G401 (cell line): ENCODE measurements at places on chromosomes 6 and 20.

DNA sequence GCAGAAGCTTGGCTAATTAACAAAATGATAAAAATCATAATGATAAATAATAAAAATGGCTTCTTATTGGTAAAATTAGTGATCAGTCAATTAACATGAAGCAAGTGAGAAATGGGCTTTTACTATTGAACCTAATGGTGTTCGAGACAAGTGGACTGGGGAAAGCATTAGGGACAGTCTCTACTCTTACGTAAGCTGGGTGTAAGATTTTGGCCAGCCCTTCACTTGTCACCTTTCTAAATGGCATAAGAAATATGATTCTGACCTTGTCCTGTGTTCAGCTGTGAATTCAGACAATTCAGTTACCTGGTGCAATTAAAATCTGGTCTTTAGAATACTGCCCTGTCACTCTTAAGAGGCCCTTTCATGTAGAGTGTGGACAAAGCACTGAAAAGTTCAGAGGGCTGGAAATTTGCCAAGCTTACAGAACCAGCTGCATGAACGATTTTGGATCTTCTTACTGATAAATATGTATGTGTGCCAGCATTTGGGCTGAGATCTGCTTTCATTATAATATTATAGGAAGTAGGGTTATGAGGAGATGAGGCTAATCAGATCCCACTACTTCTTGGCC, 115.9 kb downstream of the QRSL1 start:
- DNase-seq = no peak

- peak; percentile 91 for DNase-seq
Observed at GRCh38 chr6:124002377-124003081, 198.9 kb downstream of the NKAIN2 start.

DNA sequence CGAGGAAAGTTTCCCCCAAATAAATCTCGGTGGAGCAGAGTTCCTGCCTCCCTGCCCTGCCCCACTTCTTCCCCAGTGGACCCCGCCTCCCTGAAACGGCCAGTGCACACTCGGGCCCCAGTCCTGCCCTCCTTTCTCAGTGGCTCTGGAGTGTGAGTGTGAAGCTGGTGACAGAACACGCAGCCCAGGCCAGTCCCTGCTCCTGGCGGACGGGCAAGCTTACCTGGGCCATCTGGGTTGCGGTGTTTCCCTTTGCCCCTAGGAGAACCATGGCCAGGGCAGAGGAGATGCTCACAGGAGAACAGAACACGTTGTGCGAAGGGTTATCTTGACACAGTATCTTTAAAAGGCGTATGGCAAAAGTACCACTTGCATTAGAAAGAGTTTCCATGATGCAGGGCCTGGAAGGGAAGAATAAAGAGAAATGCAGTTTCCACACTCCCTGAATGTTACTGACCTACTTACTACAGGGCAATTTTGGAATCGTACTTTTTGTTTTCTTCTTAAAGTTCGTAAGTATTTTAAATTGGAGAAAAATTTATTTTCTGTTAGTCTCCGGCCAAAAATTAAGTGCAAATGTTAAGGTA, 2.8 kb downstream of the SERPINB9 start:
- DNase-seq = no peak

DNA sequence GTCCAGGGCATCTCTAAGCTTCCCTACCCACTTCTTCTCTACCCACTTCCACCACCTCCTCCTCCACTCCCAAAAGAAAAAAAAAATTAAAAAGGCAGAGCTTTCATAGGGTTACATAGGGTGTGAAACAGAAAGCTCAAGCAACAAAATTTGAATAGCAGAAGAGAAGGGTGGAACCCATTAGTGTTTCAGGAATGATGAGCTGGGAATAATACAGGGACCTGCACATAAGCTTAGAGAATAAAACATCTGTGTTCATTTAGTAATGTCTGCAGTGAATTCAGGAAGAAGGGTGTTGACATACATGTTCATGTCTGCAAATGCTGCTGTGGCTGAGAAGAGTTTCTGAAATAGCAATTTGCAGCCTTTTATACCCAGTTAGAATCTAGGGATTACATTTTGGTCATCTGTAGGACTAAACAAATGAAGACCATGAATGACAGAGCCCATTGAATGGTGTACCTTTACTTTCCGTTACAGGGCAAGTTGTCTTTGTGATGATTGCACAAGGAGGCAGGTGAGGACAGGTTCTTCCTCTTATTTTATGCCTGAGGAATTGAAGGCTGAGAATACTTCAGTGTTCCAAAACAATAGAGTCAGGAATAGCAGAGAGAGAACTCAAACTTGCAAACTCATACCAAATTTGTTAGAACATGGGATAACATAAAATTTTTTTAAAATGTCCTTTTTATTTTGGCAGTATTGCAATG, 975.1 kb downstream of the TFAP2A start:
- DNase-seq = no peak

GRCh38 chr6:157980288-157981131, 1.2 kb upstream of the SYNJ2 start:
- no peak for DNase-seq

DNA sequence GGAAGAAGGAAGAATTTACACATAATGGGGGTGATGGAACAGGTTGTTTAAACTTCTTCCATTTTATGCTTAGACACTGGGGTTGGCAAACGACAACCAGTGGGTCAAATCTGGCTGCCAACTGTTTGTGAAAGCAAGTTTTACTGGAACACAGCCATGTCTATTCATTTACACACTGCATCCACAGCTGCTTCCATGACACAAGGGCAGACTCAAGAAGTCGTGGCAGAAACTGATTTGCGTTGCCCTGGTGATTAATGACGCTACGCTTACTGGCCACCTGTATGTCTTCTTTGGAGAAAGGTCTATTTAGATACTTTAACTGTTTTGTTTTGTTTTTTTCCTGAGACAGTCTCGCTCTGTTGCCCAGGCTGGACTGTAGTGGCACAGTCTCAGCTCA, 19.0 kb downstream of the CTCFL start:
- DNase-seq = no peak

DNA sequence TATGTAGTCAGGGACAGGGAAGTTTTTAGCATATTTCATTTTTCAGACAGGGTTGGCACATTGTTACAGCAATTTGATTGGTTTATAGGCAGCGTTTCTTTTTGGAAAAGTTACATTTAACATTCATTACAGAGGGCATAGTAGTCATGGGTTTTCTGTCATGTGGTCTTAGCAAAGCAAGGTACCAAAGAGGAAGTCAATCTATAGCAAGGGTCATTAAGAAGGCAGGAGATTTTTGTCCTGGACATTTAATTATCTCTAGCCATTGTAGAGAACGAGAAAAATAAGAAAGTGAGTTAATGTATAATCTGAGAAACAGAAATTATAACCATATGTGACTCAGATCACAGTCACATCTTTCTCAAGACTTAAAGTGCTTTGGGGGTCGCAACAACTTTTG, 47.4 kb downstream of the TPD52L1 start:
- DNase-seq = no peak

DNA sequence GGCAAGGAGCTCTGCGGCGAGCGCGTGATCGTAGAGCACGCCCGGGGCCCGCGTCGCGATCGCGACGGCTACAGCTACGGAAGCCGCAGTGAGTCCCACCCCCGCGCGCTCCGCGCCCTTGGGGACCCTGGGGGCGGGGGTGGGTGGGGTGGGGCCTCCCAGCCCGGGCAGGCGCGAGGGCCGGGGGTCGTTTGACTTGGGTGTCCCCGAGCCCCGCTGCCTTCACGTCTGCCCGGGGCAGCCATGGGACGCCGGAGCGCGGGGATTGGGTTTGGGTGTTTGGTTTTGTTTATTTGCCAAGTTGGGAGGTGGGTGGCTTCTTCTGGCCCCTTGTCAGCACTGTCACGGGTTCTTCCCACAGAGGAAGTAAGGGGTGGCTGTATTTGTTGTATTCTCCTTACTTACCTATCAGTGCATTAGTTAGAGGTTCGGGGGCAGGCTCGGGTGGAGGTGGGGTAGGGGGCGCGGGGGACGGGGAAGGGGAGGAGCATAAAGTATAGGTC, 777 bp downstream of the SRSF6 start:
- no peak for DNase-seq

- no peak for DNase-seq
Observed at GRCh38 chr6:90894285-90895130, 307.6 kb upstream of the MAP3K7 start.

GRCh38 chr20:40770564-40771307, 81.7 kb upstream of the MAFB start:
- no peak for DNase-seq

- no peak for DNase-seq
Observed at GRCh38 chr6:69926745-69927144, 60.4 kb downstream of the COL19A1 start.

- DNase-seq = no peak
Observed at GRCh38 chr20:38999217-38999616, 37.1 kb downstream of the DHX35 start.

DNA sequence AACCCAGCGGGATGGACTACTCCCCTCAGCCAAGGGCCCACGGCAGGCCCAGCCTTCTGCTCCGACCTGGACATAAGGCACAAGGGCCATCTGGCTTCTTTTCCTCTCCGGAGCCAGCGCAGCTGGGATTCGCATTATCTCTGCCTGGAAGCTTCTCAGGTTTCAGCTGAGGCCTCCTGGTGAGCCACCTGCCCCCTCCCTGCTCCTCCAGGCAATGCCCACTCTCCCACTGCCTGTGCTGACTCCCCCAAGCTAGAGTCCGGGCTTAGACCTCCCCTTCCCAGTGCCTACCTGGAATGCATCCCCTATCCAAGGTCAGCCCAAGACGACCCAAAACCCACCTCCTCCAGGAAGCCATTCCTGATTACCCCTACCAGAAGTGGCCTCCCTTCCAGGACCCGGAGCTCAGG, 60.7 kb downstream of the EZR start:
- DNase-seq = peak; percentile 88
